B cell (primary cell): ENCODE measurements at places on chromosomes 6 and 20. TPM values are rescaled to one million over a fixed set of nuclear protein-coding genes. Genes with fewer than 3 reads are reported as not detected.

Gene RBPJL
- not detected in 2 replicates for total RNA-seq

Gene BAG2
- total RNA-seq, result 4.6 and 4.7 TPM in 2 replicates

Gene SKIC2
- 119 and 122 TPM in 2 replicates for total RNA-seq

Gene WFDC2
- 1.0 TPM in 1 of 2 replicates, not detected in the other for total RNA-seq

Gene HLA-DQA2
- total RNA-seq, result 171 and 173 TPM in 2 replicates

Gene KHDC1L
- not detected in 2 replicates for total RNA-seq
